ENCODE measurements at places on chromosomes 12 and 14.
A peak's percentile ranks its signal among the peaks of the same experiment; 100 is the strongest.

- DNase-seq = no peak
These were observed 55.7 kb downstream of the ITPK1 start for GRCh38 chr14:93059917-93060545.

DNA sequence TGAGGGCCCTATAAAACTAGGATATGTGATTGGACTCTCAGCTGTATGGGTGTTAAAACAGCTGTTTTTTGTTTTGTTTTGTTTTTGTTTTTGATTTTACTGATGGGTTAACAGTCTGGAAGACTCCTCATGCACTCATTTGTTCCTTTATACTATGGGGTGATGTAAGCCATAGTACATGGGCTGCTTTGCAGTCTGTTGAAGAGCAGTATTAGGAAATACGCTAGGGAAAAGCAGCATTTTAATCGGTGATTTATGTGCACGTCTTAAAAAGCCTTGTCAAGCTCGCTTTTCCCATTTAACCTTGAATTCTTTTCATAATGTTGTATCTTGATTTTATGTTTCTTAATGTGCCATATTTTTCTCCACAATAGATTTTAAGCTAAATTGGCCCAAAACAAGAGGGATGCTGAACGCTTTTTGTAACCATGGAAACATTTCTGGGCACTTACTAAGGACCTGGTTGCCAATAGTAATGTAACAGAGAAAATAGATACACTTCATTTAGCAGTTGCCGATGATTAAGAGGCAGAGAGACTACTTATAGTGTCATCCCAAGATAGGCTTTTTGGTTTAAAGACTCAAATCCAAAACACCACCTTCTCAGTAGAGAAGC is 244.0 kb downstream of the SNAPC1 start:
- no peak for DNase-seq

DNA sequence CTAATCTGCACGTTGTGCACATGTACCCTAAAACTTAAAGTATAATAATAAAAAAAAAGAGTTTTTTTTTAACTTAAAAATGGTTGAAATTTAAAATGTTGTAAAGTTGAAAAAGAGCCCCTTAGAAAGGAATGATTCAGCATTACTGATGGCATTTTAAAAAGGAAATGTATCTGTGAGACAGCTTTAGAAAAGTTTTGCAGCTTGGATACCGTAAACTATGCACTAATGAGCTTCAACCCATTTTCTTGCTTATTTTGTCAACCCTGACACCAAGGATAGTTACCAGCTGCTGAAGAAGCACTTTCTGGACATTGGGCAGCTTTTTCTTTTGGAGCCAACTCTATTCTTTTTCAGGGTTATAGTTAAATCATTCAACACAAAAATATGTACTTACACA is 4.3 kb downstream of the BICD1 start:
- no peak for DNase-seq

DNA sequence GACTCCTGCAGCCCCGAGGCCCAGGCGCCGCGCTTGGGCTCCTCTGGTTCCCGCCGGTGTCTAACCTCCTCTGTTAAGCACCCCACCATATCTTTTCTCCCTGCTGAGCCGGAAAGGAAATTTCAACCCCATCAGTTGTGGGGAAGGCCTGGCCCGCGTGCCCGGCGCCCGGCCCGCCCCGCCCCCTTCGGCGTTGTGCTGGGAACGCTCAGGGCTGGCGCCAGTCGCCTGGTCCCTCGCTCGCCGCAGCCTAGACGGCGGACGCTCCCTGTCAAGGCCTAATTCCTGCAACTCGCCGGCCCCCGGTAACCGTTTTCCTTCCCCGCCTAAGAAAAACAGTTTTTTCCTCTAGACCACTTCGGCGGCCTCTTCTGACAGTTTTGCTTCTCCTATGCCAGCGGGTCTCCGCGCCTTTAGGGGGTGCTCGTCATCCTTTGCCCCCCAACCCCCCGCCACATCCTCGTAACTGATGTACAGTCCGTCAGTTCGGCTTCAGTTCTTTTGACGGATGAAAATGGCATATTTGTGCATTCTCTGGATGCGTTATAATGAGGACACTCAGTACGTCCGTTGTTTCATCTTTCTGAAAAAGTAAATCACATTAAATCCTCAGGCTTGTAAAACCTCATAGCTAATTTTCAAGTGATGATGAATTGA is 506 bp upstream of the NAP1L1 start:
- no peak for DNase-seq

- no peak for DNase-seq
These were observed 46.5 kb downstream of the FBXO34 start for GRCh38 chr14:55317542-55318306.

GRCh38 chr14:76917158-76917596 is 91.0 kb downstream of the LRRC74A start:
- DNase-seq = peak; percentile 80

DNA sequence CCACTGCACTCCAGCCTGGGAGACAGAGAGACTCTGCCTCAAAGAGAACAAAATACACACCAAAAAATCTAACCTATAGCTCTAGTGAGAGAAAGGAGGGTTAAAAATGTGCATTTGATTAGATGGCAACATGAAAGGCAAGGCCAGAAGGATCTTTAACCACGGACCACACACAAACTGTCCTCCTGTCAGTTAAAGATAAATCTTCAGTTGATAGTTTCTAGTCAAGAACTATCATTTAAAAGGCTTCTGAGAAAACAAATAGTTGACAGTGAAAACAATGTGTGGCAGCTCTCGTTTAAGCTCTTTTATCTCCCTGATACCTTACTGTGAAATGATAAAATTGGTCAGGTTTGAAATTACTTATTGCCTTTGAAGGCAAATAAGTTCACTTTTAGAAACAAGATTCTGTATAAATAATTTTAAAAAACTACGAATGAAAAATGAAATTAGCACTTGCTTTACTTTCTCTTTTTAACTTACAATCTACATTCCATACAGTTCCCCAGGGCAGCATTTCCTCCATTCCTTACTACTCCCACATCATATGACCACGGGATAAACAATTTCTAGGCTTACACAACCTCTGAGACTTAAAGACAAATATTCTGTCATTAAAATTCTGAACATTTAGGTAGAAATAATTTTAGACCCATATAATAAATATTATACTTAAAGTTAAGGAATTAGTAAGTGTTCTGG is 71.4 kb upstream of the GNPNAT1 start:
- no peak for DNase-seq

GRCh38 chr12:22855456-22855855 is 230.5 kb downstream of the ETNK1 start:
- DNase-seq = no peak

Measured in HepG2 (cell line).